Activated CD4-positive, alpha-beta T cell treated with anti-CD3 and anti-CD28 coated beads for 48 hours (primary cell): ENCODE measurements at places on chromosomes 1 and 21.

- DNase-seq = no peak
These were observed 10.0 kb upstream of the GJB5 start for GRCh38 chr1:34744851-34745250.

GRCh38 chr1:170661646-170662411 is 2.1 kb upstream of the PRRX1 start:
- DNase-seq = no peak

- no peak for DNase-seq
These were observed 13.5 kb downstream of the SLC2A1 start for GRCh38 chr1:42945164-42945563.

GRCh38 chr1:62407398-62408009 is 29.3 kb upstream of the USP1 start:
- peak; percentile 8 for DNase-seq

- DNase-seq = no peak
These were observed 866 bp upstream of the FNDC5 start for GRCh38 chr1:32871364-32872191.

DNA sequence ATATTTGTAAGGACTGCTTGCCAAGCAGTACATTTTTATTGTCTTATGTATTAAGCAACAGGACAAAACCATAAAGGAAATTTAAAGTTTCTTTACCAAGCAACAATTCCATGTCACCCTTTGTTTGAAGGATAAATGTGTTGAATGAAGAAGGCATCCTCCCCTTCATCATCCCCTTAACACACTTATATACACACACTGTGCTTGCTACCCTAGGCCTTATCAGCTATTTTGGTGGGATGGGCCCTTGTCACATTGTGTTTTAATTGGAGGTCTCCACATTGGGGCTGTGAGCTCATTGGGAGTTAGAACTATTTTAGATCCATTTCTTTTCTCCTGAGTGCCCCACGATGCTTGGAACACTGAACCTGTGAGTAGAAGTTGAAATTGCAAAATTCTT is 1.9 kb downstream of the VANGL1 start:
- DNase-seq = no peak

GRCh38 chr1:1616045-1616790 is 918 bp downstream of the MIB2 start:
- peak; percentile 52 for DNase-seq
